Stimulated activated CD4-positive, alpha-beta T cell treated with anti-CD3 and anti-CD28 coated beads, Interleukin-1b, Interleukin-23, amount 100 ng/mL, for 4 hours (primary cell): ENCODE measurements at places on chromosomes 5 and 9.

DNA sequence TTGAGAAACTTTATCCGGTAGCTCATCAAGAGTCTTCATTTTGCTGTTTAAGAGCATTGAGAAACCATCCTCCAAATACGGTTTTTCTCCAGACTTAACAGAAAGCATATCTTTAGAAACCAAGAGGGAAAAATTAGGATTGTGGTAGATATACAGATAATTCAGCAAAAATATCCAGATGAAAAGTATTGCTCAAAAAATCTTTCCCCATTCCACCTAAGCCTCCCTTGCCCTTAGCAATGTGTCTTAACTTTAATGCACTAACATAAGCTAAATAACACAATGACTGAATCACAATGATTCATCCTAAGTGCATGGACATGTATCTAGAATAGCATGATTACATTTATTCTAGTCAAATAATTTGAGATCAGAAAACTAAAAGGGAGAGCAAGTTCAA is 130.3 kb upstream of the TARS1 start:
- DNase-seq: no peak

GRCh38 chr5:172586125-172587060 is 54.7 kb upstream of the NEURL1B start:
- no peak for DNase-seq

GRCh38 chr9:121637713-121638220 is 13.7 kb upstream of the DAB2IP start:
- no peak for DNase-seq

DNA sequence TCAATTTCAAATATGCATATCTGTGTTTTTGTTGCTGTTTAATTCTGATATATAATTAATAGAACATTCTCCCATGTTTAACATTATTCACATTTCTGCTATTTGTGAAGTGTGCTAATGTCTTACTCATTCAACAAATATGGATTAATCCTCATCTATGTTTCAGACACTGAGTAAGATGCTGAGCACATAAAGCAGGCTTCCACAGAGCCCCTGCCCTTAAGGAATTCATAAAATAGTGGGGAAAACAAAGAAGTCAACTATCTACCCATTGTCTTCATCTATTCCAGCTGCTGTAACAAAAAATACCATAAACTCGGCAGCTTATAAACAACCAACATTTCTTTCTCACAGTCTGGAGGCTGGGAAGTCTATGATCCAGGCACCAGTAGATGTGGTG is 333.3 kb downstream of the SEMA5A start:
- DNase-seq: no peak

- no peak for DNase-seq
These were observed 4.8 kb downstream of the PSMD5 start for GRCh38 chr9:120837921-120838320.

DNA sequence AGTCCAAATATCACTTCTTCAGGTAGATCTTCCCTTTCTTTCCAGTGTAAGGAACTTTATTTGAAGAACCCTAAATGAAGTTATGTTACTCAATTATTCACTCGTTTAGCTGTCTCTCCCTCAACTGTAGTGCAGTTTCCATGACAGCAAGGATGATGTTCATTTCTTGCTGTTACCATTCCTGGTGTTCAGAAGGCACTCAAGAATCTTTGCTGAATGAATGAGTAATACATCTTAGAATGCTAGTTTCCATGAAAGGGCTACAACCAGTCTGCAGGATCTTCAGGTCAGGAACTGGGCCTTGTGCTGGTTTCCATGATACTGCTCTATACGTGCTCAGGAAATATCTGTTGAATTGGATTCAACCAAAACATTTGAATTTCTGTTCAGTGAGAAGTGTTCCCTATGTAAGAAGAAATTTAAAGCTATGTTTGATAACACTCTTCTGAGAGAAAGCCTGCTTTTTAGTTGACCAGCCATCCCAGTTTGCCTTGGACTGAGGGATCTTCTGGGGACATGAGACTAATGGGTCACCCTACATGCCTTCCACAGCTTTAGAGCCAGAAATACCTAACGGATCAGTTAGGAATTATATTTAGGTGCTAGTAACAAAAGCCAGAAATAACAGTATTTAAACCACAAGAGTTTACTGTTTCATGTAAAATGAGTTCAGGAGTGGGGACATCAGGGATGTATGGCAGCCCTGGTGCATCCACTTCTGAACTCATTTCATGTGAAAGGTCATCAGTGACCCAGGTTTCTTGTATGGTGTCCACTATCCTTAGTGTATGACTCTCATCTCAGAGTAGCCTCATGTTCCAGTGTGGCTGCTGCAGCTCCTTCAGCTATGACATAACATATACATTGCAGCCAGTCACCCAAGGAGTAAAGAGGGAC is 500.1 kb upstream of the SGCD start:
- DNase-seq: no peak

GRCh38 chr5:132291026-132291425 is 3.2 kb upstream of the SLC22A4 start:
- no peak for DNase-seq

DNA sequence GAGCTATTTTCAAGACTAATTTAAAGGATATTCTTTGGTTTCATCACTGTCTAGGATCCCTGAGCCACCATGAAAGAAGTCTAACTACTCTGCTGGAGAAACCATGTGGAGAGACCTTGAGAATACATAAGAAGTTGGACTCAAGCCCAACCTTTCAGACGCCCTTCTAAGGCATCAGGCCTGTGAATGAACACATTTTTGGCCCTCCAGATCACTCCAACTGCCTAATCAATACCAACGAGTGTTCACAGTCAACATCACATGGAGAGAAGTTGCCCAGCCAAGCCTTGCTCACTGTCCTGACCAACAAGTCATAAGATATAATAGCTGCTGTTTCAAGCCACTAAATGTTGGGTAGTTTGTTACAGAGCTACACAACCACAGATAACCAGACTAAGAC is 100.7 kb downstream of the EPB41L4A start:
- no peak for DNase-seq

GRCh38 chr5:114362197-114362976 is 517 bp downstream of the KCNN2 start:
- DNase-seq: no peak

DNA sequence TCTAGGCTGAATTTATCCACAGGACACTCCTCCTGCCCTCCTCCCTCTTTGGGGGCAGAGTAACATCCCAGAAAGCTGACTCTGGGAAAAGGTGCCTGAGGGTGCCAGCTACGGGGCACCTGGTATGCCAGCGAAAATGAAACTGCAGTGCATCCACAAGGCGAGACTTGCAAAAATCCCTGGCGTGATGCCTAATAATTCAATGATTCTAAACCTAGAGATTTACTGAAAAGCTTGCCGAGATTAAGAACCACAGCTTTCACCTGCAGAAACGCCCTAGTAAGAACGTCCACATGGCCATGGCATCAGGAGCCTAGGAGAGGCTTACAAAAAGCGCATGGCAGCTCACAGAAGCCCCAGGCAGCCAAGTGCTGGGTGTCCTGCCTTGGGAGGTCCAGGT is 20.9 kb downstream of the CCNJL start:
- no peak for DNase-seq

DNA sequence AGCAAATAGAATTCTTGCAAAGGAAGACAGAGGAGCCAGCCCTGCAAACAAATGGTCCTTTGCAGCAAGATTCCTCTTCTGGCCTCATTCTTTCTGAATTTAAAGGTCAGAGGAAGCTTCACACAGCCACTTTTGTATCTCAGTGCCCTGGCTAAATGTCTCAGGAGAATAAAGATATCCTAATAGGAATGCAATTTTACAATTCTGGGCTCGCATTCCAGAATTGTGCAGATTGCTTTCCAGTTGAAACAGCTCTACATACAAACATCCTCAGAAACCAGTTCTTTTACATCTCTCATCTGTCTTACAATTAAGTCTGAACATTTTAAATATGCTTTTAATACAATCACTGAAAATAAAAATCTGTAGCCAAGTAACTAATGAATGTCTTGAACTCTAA is 14.6 kb upstream of the ACOT12 start:
- no peak for DNase-seq
